Right forelimb (tissue), 1 donor: ENCODE measurements at places on chromosomes 16 and 17.

- DNase-seq, result peak; percentile 75
These were observed 429 bp downstream of the KIF1C start for GRCh38 chr17:4998027-4998731.

DNA sequence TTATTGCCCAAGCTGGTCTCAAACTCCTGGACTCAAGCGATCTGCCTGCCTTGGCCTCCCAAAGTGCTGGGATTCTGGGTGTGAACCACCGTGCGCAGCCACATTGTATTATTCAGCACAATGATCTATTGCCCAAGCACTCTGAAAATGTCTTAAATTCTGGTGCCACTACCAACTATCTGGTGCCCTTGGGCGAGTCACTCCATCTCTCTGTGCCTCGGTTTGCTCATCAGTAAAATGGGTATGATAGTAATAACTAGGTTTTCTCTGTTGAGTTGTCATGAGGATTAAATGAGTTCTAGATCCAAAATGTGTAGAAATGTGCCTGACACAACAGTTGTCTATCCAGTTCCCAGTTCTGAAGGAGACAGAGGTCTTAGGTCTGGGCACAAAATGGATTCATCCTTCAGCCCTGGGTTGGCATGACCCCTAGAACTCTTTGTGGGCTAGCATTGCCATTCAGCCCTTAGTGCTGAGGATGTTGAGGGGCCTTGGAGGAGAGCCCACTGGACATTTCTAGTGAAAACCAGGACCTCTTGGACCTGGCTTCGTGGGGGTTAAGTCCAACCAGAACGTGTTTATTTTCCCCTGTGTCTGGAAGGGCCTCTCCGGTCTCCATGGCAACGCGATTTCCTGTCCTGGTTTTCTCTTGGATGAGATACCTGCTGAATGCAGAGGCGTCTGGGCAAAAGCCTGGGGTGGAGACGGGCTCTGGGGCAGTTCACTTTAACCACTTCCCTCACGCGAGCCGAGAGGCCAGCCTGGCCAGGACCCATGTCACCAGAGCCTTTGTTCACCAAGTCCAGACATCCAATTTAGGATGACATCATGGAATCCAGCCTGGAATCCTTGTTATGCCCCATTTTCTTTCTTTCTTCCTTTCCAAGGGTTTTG lies 43.7 kb upstream of the TNRC6A start:
- peak; percentile 83 for DNase-seq

DNA sequence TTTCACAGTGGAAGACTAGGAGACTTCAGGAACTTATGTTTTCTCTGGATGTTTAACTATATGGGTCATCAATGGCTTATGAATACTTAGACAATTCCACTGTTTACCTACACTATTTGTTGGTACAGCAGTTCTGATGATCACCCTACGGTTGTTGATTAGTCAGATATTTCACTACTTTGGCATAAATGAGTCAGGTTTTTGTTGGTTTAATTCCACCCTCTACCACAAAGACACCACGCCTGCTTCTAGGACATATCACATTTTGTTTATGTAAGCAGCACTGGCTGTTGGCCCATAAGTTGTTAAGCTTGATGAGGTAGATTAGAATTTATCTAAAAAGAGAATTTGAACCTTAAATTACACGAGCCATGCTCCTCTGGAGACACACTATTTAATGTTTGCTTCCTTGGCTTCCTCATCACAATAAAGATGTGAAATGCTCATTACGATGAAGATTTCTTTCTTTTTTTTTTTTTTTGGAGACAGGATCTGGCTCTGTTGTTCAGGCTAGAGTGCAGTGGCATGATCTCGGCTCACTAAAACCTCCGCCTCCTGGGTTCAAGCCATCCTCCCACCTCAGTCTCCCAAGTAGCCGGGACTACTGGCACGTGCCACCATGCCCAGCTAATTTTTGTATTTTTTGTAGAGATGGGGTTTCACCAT lies 4.3 kb downstream of the GDE1 start:
- DNase-seq, result no peak

GRCh38 chr17:75267411-75268232 lies 3.4 kb downstream of the MIF4GD start:
- DNase-seq, result no peak

- DNase-seq, result peak; percentile 22
These were observed 89.2 kb upstream of the BRD7 start for GRCh38 chr16:50457979-50458491.

DNA sequence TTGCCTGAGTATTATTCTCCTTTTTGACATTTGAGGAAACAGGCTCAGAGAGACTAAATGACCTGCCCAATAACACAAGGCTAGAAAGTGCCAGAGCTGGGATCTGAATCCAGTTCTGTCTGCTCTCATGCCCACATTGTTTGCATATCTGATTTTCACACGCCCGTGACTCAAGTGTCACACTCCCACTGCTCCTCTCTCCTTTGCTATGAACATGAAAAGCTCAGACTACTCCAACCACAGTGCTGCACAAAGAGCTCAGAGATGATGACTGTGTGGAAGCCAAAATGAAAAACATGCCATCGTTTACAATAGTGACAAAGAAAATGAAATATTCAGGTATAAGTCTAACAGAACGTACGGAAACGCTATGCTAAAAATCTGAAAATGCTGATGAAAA lies 107.9 kb downstream of the SMG6 start:
- no peak for DNase-seq

DNA sequence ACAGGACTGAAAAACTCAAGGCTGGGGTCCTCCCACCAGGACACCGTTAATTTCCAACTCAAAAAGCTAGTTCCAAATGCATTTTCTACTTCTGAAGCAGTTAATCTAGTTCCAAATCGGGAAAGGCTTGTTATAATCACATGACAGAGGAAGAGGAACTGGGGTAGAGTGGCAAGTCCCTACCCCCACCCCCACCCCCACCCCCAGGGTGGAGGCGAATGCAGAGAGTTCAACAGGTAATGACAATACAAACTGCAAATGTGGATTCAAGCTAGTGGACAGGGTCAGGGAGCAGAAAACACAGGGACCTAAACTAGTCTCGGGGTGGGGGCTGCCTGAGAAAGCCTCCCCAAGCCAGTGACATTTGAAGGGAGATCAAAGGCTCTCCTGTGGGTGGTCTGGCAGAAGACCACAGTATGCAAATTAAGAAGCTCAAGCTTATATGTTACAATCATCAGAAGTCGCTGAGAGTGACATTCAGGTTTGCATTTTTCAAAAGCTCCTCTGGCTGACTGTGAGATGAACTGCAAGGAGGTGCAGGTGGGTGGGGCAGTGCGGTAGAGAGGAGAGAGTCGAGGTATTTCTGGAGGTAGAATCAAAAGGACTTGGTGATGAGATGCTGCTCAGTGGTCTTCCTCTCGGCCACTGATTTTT lies 56.4 kb upstream of the SLC25A19 start:
- no peak for DNase-seq

DNA sequence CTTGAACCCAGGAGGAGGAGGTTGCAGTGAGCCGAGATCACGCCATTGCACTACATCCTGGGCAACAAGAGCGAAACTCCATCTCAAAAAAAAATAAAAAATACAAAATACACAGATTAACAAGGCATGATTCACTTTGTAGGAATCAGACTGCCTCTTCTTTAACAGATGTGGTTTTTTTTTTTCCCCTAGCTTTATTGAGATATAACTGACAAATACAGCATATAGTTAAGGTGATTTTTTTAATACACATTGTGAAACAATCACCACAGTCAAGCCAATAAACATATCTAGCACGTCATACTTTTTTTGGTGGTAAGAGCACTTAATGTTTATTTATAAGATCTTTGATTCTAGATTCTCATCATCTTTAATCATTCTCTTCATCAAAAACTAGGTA lies 87.8 kb downstream of the SPAG9 start:
- DNase-seq, result no peak

GRCh38 chr16:228151-228851 lies 948 bp downstream of the LUC7L start:
- DNase-seq, result no peak

DNA sequence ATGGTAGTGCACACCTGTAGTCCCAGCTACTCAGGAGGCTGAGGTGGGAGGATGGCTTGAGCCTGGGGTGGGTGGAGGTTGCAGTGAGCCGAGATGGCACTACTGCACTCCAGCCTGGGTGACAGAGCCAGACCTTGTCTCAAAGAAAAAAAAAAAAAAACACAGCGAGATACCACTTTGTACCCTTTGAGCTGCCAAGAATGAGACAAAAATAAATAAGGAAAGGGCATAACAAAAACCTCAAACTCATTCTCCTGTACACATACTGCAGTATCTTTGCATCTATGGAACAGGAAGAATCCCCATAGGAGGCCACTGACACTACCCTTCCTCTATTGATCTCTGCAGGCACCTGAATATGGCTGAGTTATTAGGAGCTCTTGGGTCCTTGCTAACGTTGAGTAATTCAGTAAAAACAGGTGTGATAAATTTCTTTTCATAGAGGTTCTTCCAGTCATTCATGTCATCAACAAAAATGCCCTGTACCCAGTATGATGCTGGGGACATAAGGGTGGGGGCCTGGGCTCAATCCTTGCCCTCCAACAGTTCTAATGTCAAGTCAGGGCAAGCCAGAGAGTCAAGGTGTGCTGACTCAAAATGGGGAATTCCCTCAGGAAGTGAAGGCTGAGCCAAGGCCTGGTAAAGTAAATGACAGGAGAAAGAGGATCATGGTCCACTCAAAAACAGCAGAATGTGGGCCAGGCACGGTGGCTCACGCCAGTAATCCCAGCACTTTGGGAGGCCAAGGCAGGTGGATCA lies 26.9 kb downstream of the RANBP10 start:
- DNase-seq, result no peak

DNA sequence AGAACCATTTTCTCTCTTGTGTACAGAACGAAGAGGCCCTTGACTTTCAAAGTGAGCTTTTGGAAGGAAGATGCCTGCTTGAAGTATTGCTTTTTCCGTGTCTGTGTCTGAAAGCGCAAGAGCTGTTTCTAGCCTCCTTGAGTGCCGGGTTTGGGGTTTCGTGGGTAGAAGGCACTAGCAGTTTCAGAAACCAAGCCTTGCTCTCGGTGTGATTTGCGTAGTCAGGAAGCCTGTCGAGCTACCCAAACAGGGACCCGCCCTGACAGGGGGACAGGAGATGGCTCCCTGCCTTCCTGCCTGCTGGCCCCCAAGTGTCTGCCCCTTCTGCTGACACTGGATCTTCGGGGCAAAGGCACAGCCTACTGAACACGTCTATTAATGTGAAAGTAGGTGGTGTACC lies 322.0 kb downstream of the MAF start:
- DNase-seq, result no peak

DNA sequence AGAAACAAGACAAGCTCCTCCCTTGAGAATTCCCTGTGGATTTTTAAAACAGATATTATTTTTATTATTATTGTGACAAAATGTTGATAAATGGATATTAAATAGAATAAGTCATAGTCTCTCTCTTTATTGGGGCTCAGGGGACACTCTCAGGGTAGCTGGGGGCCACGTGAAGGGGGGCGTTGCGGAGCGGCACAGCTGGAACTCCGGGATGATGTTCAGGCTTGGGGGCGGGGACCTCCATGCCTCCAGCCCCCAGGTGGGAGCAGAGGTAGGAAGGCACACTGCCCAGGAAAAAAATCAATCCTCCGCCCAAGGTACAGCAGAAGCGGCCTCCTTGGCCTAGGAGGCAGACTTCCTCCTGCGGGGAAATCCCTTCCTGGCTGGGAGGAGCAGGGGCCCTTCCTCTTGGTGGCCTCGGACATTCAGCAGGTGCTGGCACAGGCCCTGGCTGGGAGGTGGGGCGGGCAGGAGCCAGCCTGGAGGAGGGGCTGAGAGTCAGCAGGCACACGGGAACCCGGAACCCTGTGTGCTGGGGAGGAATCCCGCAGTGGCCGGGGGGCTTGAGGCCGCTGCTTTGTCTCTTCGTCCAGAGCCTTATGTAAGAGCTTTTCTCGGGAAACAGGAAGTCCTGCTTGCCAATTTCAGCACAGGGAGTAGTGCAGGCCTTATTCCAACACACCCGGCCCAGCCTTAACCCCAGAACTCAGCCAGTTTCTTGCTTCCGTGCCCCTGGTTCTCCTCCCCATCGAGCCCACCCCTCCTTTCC lies 591 bp upstream of the TNFSF13 start:
- DNase-seq, result peak; percentile 84

GRCh38 chr16:25045696-25046381 lies 30.7 kb upstream of the ARHGAP17 start:
- no peak for DNase-seq

GRCh38 chr17:82882715-82883418 lies 43.0 kb upstream of the ZNF750 start:
- DNase-seq, result no peak

DNA sequence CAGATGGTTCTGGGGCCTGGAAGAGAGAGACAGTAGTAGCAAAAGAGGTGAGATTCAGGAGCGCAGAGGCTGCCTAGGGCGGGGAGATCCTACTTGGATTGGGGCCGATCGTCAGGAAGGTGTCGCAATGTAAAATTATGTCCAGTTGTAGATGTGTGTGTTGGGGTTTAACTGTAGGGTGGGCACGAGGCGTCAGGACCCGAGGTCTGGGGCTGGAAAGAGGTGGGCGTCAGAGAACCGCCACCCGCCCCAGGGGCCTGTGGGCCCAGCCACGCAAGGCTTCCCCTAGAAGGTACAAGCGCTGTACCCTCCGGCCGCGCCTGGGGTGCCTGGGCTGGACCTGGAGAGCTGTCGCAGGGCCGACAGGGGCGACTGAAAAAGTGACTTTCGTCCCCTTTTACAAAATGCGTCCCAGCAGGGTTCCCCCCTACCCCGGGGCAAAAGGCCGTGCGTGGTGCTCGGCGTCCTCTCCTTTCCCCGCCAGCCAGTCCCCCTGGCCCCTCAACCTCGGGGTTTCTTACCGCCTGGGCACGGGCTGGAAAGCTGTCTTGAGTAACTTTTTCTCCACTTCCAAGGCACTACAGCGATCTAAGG lies 2.8 kb downstream of the IRX3 start:
- no peak for DNase-seq

DNA sequence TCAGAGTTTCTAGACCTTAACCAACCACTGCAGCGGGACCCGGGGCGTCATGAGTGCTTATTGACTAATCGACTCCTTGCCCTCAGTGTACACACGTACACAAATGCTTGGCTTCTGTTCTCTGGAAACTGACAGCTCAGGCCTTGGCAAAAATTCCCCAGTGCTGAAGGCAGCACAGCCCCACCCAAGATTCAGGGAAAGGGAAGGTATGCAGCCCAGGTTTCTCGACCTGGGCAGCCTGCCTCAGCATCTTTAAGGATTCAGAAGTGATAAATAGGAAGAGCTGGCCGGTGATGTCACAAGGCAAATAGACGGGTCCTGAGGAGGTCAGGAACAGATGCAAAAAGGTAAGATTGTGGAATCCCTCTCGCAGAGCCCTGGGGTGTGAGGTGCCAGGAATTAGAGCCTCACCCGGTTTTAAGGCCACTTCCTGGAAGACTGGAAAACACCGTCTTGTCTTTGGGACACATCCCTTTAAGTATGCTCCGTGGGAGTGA lies 9.0 kb upstream of the CDH3 start:
- DNase-seq, result no peak

GRCh38 chr16:1637526-1637925 lies 25.4 kb downstream of the CRAMP1 start:
- no peak for DNase-seq

GRCh38 chr16:11093572-11094074 lies 149.3 kb downstream of the CLEC16A start:
- no peak for DNase-seq

DNA sequence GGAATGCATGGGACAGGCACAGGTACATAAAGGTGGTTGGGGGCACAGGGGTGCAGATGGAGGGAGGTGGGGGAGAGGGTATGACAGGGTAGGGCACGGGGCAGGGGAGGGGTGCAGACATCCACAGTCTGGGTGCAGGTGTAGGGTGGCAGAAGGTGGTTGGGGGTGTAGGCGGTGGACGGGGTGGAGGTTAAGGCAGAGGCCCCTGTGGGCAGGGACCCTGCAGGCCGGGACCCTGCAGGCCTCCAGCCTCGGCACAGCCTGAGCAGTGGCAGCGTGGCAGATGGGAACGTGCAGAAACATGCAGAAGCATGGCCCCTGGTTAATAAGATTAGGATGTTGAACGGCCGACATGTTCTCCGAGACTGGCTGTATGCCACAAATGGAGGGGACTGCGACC lies 115.2 kb downstream of the RBFOX3 start:
- DNase-seq, result no peak
